Colonic mucosa (tissue), 4 donors: ENCODE measurements at places on chromosomes 16 and 17. TPM values are rescaled to one million over a fixed set of nuclear protein-coding genes. Genes with fewer than 3 reads are reported as not detected.

Gene CA5A
- total RNA-seq, result not detected

Gene KLHL11
- 14.0 TPM for total RNA-seq

Gene GRAPL
- total RNA-seq, result 0.35 TPM

Gene FA2H
- 75.7 TPM for total RNA-seq

Gene LITAFD
- total RNA-seq, result not detected

Gene CCDC154
- total RNA-seq, result 1.6 TPM

Gene TOX3
- total RNA-seq, result 50.5 TPM

Gene GLIS2
- total RNA-seq, result 4.1 TPM

Gene WFIKKN1
- total RNA-seq, result 1.1 TPM

Gene LRRC75A
- total RNA-seq, result 49.4 TPM

Gene ITGAD
- total RNA-seq, result not detected

Gene PDILT
- not detected for total RNA-seq

Gene CCNF
- 38.2 TPM for total RNA-seq
